ENCODE measurements at places on chromosomes 7 and 10.

DNA sequence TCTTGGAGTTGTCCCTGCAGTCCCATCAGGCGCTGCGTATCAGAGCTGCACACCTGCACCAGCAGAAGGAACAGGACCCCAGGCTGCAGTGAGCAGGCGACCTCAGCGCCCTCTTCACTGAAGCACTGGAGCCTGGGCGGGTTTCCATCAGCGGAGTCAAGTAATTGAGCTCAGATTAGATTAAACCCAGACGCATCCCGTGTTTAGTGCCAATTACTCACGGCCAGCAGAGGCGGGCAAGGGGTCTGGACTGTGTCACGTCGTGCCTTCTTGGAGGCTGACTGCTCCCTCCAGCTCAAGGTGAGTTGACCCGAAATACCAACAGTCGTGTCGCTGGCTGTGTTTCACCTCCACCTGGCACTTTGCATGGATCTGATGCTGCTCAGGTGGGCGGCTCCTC is 123.6 kb downstream of the CXCL12 start:
- DNase-seq = no peak

DNA sequence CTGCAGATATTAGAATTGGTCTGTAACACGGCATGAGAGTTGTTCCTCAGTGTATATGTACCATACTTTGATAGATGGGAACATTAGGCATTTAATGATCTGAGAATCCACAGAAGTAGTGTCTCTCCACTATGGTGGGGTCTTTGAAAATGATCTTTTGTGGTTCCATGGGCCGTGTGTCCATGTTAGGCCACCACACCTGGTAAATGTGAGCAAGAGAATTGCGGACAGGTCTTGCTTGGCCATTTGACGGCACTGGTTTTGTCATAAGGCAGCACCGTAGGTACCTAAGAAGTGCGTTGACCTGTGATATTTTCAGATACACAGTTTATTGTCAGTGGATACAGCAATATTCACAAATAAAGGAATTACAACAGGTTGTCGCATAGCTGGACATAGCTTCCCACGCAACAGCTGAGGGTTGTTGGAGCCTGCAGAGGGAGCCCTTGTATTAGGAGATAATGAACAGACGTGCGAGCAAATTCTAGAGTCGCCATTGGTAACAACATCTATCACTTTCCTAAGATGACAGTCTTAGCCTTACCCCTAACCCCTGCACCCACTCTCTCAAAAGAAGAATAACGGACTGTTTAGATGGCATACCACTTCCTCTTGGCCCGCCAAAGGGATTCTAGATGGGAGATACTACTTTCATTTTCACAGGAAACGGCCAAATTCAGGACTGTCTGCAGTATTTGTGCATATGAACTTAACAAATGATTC is 111.4 kb downstream of the COL28A1 start:
- peak; percentile 79 for DNase-seq

- DNase-seq = no peak
These were observed 130.6 kb downstream of the TCERG1L start for GRCh38 chr10:131180740-131181415.

- no peak for DNase-seq
These were observed 473.0 kb downstream of the GALNT17 start for GRCh38 chr7:71604818-71605414.

GRCh38 chr10:21572578-21572977 is 38.5 kb downstream of the MLLT10 start:
- no peak for DNase-seq

- DNase-seq = no peak
These were observed 78.6 kb downstream of the TNS3 start for GRCh38 chr7:47503281-47503680.

GRCh38 chr7:137760111-137760510 is 86.7 kb downstream of the DGKI start:
- peak; percentile 87 for DNase-seq

DNA sequence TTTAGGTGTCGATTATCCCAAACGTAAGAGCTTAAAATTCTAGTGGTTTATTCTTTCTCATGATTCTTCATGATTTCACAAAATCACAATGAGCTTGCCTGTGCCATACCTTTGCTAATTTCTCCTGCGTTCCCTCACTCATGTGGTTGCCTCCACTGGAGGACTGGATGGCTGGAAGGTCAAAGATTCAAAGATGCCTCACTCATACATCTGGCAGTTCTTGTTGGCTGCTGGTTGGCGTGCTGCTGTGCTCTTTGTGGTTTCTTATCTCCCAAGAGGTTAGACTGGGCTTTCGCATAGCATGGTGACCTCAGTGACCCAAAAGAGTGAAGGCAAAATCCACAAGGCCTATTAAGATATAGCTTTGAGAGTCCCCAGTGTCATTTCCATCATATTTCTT is 877.6 kb upstream of the AUTS2 start:
- DNase-seq = no peak

- no peak for DNase-seq
These were observed 15.3 kb downstream of the LIPK start for GRCh38 chr10:88721392-88721791.

DNA sequence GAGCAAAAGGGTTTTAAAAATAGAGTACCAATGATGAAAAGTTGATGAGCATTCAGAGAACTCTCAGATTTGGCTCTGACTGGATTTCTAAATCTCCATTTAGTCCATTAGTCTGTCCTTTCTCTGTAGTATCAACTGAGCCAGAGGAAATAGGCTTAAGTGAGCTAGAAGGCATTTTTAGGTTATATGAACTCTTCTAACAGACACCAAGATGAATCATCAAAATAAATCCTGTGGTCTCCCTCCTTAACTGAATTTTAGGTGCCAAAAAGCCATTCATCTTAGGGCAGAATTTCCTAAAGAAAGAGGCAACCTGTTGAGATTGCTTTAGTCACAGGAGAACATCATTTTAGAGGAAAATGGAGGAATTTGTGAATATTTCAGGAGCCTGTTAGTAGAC is 305.1 kb downstream of the AUTS2 start:
- no peak for DNase-seq

- no peak for DNase-seq
These were observed 47.3 kb upstream of the C7orf33 start for GRCh38 chr7:148543302-148543701.

GRCh38 chr7:27111042-27111750 is 8.7 kb upstream of the HOXA2 start:
- no peak for DNase-seq

GRCh38 chr7:27808626-27809025 is 68.7 kb downstream of the TAX1BP1 start:
- DNase-seq = no peak

GRCh38 chr10:118508863-118509262 is 86.6 kb downstream of the PRLHR start:
- no peak for DNase-seq

DNA sequence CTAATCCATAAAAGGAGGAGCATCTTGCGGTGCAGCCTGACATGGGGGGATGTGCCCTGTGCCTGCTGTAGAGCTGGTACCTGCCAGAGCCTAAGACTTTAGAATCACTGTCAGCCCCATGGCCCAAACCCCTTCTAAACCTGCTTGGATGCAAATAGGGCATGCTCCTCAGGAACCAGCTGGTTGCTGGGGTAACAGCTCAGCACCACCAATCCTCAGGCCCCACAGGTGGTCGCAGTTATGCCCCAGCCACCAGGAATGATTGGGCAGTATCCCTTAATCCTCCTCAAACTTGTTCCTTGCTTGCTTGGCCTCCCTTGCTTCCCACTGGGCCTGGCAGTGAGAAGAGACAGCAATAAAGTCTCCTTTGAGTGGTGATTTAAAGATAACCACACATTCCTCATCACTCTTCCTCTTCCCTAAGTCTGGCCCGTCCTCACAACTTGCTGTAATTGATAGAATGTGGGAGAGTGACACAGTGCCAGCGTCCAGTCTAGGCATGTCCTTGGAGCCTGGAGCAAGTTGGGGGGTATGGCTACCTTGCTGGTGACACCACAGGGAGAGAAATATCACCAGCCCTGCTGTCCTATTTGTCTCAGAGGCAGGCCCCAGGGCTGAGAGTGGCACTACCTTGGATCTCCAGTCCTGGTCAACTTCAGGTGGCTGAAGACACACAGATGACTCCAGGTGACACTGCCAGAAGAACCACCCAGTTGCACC is 43.0 kb downstream of the VSTM4 start:
- DNase-seq = no peak

DNA sequence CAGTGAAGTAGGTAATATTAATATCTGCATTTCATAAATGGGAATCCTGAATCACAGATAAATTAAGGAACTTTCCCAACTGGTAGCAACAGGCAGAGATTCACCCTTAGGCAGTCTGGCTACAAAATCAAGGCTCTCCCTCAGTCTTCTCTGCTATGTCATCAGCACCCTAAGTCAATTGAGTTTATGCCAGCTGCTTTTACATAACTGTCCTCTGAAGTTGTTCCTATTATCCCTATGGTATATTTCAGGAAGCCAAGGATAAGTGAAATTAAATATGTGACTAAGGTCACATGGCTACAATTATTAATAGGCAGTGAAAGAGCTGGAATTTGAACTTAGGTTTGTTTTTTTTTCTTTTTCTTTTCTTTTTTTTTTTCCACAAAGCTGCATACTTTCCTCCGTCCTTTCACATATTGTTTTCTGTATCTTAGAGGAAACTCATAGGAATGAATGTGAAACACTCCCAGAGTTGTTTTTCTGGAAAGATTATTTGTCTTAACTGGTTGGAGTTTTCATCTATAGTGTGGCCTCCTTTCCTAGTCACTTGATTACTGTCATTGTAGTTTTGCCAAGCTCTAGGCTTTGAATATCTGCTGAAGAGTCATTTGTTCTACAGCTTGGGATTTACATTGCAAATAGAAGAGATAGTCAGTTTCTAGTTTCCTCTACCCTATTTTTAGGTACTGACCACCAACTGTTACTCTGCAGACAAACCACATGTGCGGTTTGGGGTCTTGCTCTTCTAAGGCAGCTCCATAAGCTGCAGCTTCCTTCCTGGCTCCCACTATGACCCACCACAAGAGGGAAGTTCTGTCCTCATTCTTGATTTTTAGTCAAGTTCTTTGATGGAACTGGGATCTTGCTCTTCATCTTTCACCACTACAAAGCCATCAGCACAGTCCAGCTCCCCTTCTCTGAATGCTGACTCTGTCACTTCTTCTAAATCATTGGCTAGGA is 338.0 kb upstream of the KIAA1217 start:
- DNase-seq = no peak

- no peak for DNase-seq
These were observed 18.6 kb upstream of the DNAJB6 start for GRCh38 chr7:157318015-157318706.

- no peak for DNase-seq
These were observed 192.9 kb upstream of the SH2B2 start for GRCh38 chr7:102093599-102094315.

DNA sequence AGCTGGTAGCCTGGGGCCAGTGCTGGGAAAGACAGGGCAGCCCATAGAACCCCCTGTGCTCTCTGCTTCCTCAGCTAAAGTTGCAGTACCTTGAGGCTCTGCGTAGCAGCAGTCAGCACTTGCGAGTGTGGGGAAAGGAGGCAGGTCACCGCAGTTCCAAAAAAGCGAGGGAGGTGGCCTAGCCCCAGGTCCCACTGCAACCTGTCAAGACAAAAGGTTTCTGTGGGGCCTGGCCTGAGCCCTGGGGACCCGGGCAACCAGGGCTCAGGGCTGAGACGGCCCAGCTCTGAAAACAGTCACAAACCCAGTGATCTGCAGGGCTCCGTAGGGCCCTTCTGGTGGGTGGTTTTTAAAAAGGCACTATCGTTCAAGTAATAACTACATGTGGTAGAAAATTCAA is 19.5 kb downstream of the RRP12 start:
- DNase-seq = no peak

DNA sequence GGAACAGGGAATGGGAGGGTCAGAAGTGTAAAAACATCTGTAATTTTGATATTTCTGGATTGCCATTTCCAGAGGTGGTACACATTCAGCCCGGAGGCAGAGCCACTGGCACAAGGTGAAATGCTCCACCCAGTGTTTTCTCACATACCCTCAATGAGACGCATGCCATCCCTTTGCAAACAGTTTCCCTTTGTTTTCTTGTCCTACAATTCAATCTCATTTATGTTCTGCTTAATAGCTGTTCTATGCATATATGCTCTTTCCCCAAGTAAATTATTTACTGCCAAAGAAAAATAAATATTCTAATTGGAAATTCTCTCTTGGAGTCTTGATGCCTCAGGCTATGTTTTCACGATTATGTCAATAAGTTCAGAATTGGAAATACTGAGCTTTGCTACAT is 369.7 kb upstream of the AKR1E2 start:
- no peak for DNase-seq

DNA sequence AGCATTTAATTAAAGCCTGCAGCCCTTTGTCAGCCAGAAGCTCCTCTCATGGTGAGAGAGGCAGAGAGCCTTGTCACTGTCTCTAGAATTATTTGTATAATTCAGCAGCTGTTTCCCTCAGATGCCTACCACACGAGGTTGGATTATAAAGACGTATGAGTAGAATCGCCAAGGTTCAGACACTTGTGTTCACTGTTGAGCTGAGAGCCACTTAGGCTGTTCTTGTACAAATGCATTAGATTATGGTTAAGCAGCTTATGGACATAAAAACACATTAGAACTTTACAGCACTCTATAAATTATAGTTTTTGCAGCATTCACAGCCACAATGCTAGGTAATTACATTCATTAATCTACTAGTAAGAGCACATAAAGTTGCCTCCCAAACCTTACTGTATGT is 282.6 kb downstream of the AUTS2 start:
- peak; percentile 97 for DNase-seq

GRCh38 chr7:130822642-130823041 is 88.6 kb upstream of the KLF14 start:
- DNase-seq = no peak

- DNase-seq = no peak
These were observed 222.2 kb downstream of the NEBL start for GRCh38 chr10:20674926-20675325.

GRCh38 chr10:12025591-12025990 is 17.0 kb downstream of the UPF2 start:
- no peak for DNase-seq

DNA sequence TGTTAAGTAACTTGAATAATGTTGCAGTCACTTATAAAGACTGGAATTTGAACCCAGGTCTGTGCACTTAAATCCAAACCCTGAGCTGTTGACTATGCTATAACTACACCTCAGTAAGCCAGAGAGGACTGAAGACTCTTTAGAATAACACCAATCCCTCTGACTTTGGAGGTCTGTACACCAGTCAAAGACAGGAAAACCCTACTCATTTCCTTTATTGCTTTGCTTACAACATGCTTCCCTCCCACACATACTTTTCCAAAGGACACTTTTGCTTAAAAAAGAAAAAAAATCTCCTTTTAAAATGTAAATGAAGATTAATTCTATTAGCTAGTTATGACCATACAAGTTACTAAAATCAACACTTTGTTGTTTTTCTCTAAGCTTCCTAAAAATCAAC is 184.7 kb upstream of the KCTD7 start:
- no peak for DNase-seq

- no peak for DNase-seq
These were observed 214.0 kb upstream of the TMEM72 start for GRCh38 chr10:44697116-44697515.
